NCI-H460 (cell line): ENCODE measurements at places on chromosomes 1 and 21.
A peak's percentile ranks its signal among the peaks of the same experiment; 100 is the strongest.

GRCh38 chr1:204139088-204139487, 12.8 kb downstream of the ETNK2 start:
- no peak for DNase-seq

DNA sequence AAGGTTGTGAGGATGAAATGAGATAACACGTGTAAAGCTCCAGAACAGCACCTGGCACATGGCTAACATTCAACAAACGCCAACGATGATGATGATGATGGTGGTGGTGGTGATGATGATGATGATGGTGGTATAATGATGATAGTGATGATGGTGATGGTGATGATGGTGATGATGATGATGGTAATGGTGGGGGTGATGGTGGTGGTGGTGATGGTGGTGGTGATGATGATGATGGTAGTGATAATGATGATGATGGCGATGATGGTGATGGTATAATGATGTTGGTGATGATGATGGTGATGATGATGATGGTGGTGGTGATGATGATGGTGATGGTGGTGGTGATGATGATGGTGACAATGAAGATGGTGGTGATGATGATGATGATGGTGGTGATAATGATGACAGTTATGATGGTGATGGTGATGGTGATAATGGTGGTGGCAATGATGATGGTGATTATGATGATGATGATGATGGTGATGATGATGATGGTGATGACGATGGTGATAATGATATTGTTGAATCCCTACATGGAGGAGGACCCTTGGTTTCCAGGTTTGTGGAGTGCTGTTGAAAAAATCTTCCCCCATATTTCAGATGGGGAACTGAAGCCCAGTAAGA, 54.1 kb downstream of the DMRTA2 start:
- no peak for DNase-seq

- no peak for DNase-seq
These were observed 103.8 kb upstream of the CASZ1 start for GRCh38 chr1:10900251-10900651.

- no peak for DNase-seq
These were observed 9.9 kb upstream of the DYRK1A start for GRCh38 chr21:37356706-37357105.

DNA sequence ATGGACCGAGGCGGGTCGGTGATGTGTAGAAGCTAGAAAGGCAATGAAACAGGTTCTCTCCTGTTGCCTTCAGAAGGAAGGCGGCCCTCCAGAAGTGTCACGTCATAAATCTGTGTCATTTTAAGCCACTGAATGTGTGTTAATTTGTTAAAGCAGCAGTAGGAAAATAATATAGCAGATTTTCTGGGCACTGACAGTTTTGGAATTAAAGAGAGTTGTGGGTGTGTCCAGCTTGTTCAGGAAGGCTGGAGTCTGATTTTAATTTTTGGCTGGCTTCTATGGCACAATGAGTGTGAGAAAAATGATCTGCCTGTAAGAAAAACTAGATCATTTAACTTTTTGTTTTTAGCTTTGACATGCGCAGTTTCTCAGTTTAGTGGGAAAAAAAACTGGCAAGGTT, 177.3 kb downstream of the EDEM3 start:
- DNase-seq, result no peak

GRCh38 chr1:47348246-47348645, 14.7 kb downstream of the CMPK1 start:
- DNase-seq, result no peak

DNA sequence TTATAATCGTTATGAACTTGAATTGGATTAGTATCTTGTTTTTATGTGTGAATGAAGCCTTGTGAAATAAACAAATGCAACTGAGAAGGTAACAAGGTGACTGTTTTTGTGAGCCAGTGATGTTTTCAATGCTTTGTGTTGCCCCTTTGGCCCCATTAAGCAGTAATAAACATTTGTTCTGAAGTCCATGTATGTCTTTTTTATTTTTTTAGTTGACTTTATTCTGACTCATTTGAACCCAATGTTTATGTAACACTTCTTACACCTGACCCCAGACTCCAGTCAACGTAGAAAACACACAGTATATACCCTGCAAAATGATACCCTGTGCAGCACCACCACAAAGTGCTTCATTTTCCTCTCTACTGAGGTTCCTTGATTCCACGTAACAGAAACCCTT, 4.6 kb upstream of the CACYBP start:
- DNase-seq, result no peak

- DNase-seq, result no peak
These were observed 134.4 kb downstream of the LEPR start for GRCh38 chr1:65554829-65555228.

GRCh38 chr1:76640092-76640491, 227.2 kb upstream of the ST6GALNAC5 start:
- peak; percentile 9 for DNase-seq

- DNase-seq, result no peak
These were observed 7.0 kb downstream of the PGM1 start for GRCh38 chr1:63600248-63600647.

GRCh38 chr1:97976801-97977200, 56.0 kb upstream of the DPYD start:
- DNase-seq, result no peak

DNA sequence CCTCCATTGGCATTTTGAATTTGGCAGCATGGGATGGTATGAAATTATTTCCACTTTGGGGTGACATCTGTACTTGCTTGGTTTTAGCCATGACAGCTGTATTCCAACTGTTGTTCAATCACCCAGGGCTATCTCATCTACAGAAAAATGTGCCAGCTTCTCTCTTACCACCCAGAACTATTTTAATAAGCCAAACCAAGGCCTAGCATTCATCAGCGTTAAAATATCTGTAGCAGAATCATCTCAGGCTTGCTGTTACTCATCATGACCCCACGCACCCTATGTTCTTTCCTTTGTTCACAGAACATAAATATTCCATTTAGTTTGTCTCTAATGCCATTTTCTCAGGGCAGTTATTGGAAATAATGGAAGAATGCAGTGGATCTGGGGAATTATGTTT, 49.8 kb downstream of the GIPC2 start:
- DNase-seq, result no peak

DNA sequence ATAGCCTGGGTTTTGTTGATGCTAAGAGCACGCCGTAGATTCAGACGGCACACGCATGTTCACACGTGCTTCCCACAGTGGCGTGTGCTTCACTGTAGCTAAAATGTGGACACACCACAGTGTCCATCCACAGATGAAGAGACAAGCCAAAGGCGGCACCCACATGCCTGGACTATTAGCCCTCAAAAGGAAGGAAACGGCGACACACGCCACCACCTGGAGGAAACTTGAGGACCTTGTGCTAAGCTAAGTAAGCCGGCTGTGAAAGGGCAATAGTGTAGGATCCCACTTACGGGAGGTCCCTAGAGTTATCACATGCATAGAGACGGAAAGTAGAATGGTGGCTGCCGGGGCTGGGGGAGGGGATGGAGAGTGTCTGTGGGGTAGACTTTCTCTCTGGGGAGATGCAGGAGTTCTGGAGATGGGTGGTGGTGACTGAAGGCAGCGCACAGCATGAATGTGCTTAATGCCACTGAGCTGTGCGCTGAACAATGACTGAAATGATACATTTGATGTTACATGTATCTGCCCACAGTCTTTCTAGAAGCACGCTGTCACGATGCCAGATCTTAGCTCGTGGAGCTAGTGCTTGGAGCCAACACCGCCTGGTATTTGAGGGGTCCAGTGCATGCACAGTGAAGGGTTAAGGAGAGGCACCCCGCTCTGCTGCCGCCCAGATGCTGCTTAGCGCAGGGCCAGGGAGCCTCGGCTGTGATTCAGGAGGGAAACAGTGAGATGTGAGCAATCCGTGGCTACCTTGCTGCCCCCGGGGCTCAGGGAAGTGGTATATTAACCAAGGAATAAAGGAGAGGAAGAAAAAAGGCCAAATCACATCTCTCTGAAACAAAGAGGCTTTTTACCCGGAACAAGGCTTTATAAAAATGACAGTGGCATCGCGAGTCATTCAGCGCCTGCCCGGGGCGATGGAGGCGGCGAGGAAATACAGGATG, 103.7 kb downstream of the PRDM16 start:
- DNase-seq, result no peak

- DNase-seq, result no peak
These were observed 14.9 kb downstream of the COLGALT2 start for GRCh38 chr1:184022668-184023067.

- no peak for DNase-seq
These were observed 150.1 kb upstream of the RUNX1 start for GRCh38 chr21:35198982-35199732.

GRCh38 chr1:226353698-226354525, 44.9 kb upstream of the LIN9 start:
- no peak for DNase-seq

DNA sequence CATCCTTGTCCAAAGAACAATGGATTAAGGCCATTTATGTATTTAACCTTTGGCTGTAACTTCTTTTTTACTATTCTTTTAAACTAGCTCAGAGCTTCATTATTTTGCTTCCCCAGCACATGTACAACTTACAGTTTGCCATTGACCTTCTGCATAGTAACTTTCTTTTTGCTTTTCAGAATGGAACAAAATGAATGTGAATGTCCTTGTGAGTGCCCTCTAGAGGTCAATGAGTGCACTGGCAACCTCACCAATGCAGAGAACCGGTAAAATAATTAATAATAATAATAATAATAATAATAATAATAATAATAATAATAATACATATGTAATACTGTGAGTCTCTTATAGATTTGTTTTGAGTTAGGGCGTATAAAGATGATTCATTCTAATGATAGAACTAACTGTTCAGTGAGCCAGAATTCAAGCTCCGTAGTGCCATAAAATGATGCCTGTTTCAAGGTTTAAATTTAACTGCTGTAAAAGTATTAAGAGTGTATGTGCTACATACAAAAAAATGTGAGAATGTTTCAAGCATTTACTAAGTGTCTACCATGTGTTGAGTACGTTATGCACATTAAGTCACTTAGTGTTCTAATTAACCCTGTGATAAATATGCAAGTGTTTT, 69.0 kb upstream of the RAVER2 start:
- peak; percentile 29 for DNase-seq

DNA sequence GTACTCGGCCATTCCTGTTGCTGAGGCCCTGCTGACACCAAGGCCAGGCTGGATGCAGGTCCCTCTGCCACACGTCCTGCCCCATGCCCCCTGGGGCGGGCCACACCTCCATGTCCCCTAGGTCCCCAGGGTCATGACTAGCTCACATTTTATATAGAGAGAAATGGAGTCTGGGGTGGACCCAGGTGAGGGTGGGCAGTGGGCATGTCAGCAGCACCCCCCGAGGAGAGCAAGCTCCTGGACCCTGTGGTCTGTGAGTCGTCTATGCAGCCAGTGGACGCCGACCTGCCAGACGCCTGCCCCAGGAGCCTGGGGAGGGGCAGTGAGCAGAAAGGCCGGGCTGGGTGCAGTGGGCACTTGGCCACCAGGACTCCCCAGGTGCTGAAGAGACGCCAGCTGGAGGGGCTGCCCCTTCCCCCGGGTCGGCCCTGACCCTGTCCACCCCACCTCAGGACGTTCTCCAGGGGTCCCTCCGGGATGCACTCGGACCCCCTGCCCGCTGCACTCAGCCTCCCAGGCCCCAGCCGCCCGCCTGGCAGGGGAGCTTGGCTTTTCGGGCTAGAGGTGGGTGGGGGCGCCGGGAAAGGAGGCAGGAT, 15.9 kb downstream of the SAMD11 start:
- no peak for DNase-seq

DNA sequence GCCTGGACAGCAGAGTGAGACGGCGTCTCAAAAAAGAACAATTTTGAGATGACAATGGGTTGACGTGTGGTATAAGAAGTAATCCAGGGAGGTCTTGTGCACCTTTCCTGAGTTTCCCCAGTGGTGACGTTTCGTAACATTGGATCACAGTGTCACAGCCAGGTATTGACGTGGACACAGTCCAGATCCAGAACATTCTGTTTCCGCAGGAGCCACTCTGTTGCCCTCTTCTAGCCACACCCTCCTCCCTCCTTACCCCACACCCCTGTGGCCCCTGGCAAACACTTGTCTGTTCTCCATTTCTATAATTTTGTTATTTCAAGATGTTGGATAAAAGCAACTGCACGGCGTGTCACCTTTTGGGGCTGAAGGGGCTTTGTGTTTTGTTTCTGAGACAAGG, 6.5 kb upstream of the TRAPPC10 start:
- DNase-seq, result no peak

DNA sequence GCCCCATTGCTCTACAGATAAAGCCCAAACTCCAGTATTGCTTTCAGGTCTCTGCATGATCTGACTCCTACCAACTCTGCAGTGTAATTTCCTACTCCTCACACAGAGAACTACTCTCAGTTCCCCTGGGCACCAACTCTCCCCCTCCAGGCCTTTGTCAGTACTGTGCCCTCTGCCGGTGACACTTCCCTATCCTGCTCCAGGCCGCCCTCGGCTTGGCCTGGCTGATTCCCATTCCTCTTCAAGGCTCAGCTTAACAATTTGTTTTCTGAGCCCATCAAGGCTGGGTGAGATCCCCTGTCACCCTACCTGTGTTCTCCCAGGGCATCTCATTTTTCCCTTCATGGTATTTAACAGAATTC, 2.6 kb downstream of the SLAMF8 start:
- DNase-seq, result peak; percentile 13

DNA sequence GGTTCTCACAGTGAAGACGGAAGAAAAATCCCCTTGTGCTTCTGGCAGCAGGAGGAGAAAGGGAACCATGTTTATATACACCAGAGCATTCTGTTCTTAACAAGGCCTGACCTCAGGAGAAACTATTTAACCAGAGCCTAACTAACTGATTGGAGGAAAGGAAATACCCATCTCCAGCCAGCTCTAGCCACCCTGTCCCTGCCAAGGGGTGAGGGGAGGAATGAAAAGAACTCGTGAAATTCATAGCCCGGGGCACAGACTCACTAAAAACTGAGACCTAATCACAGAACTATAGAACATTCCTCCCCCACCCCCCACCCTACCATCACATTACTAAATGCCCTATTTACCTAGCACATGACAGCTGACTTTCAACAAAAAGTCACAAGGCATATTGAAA, 65.0 kb downstream of the KCNH1 start:
- no peak for DNase-seq

DNA sequence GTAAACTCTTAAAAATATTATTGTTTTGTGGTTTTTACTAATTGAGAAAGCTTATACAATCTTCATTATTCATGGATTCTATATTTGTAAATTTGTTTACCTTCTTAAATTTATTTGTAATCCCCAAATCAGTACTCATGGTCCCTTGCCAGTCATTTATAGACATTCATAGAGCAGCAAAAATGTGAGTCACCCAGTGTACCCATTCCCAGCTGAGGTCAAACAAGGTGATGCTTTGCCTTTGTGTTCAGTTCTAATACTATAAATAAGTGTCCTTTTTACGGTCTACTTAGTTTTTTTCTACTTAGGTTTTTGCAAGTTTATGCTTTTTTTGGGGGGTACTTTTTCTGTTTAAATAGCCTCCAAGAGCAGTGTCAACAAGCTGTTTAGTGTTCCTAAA, 36.1 kb downstream of the SORT1 start:
- no peak for DNase-seq
